Motor neuron (in vitro differentiated cells): ENCODE measurements at places on chromosomes 16 and 17.

DNA sequence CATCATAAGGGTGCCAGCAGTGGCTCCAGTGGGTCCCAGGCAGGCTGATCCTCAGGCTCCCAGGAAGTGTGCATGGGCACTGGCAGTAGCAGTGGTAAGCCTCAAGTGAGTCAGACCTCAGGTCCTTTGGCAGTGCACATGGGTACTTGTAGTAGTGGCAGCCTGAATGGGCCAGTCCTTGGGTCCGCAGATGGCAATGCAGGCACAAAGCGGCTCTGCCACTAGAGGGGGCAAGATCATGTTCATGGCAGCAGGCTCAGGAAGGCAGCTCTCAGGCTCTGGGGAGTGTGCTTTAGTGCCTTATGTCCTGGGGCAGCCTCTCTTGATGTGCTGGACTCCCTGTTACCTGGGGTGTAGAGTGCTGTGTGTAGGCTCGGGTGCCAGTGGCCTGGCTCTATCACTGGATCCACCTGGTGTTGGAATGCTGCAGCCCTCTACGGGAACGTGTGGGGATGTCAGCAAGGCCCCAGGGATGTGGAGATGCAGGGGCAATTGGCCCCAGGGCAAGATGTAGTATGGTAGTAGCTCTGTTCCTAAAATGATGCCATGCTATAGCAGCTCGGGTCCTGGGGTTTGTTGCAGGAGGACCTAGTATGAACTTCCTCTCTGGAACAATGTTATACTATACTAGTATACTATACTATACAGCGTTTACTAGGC lies 11.0 kb downstream of the ACSM3 start:
- ATAC-seq, result no peak

DNA sequence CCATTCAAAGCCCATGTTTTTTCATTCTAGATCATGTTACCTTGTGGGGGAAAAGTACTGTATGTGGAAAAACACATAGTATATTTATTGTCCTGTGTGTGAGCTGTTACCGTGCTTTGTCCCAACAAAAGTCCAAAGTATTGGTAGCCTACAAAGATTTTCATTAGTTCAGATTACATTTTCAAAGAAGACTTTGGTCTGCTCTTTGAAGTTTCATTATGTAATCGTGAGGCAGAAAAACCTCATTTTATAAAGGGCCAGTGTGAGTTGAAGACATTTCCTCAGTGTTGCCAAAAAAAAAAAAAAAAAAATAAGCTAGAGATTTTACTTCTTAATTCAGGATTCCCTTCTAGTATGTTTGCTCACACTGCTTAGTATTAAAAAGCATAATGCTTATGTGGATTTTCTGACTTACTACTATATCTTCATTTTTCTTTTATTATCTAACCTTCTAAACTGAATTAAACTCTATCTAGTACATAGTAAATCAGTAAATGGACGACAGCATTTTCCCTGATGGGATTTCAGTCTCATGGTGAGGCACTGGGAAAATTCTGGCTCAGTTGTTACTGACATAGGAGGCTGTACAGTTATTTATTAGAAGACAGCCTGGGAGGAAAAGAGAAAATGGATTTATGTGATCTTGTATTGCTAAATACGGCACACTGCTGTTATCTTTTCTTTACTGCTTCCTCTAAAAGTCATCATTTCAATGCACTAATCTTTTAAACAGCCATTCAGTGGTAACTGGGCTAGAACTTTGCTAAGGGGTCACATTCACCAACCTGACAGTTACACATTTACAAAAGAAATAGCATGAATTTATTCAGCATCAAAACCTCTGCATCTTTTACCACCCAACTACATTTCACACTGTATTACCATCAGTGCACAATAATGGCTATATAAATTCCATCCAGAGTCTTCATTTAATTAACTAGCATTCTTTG lies 100.6 kb downstream of the STXBP4 start:
- peak; percentile 67 for ATAC-seq

- no peak for ATAC-seq
Measured at GRCh38 chr17:55420067-55420775, 1.4 kb downstream of the MMD start.

GRCh38 chr16:52500963-52501362 lies 46.0 kb downstream of the TOX3 start:
- no peak for ATAC-seq

- ATAC-seq, result no peak
Measured at GRCh38 chr17:39195568-39196160, 1.8 kb downstream of the CACNB1 start.

DNA sequence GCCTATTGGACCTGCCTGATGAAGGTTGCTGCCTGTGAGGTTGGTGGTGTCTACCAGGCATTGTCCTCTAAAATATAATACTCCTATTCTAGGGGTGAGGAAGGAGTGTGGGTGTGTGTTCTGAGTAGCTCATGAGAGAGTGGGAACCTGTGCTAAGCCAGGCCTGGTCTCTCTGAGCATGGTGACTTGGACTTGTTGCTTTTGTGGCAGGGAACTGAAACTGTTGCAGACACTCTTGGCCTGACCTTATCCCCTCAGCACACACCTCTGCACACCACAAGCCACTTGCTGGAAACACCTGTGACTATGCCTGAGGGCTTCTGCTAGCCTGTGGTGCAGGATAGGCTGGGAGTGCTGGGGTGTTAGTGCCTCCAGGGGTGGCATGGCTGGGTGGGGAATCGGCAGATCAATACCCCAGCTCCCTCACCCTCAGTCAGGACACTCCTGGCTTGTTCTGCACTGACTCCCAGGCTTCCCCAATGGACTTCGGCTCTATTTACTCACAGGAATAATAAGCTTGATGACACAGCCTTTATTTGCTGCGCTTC lies 29.9 kb downstream of the PLCG2 start:
- ATAC-seq, result no peak

DNA sequence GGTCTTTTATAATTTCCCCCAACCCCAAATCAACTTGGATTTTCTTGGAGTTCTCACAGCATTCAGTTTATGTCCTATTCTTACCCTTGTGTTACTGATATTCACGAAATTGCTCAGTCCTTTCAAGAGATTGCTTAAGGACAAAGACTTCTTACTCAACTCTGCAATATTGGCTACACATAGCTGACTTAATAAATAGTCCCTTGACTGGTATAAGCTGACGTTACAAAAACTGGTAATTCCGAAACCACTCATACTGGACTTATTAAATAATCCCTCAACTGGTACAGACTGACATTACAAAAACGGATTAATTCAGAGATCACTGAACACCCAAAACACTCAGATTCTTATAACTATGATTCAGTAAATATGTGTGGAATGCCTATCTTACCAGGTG lies 860 bp downstream of the TIGD7 start:
- no peak for ATAC-seq

GRCh38 chr17:55510986-55511721 lies at the start of gene SMIM36:
Gene SMIM36, minus strand, starts transcription at chr17:55511452.
- ATAC-seq, result no peak
